Cortex of kidney (tissue), 1 donor: ENCODE measurements at places on chromosomes 11 and 22.

DNA sequence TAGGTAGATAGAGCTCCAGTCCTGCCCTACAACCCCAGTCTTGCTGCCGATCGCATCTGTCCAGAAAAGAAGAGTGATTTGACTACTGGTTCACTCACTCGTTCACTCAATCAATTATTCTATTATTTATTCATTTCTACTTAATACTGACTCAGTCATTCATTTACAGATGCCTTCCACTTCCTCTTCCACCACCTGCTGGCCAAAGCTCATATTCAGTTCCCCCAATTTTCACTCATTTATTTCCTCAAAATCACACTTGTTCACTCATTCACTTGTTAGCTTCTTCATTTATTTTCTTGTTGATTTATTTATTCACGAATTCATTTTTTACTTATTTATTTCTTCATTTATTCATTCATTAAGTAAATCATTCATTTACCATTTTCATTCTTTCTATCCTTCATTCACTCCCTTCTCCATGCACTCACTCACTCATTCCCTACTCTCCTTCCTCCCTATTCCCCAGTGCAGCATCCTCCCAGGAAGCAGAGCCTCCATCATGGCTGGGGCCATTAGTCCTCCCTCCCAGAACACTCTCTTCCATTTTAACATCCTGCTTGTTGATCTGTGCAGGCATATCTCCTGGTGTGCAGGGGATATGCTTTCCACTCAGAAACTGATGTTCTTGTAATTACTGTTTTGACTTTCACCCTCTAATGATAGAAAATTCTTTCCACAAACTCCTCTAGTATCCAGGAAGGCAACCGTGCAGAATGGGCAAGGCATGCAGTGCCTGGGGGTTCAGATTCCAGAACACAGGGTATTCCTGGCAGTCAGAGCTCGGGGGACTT is 281.0 kb downstream of the TENM4 start:
- DNase-seq, result no peak

- no peak for DNase-seq
Measured at GRCh38 chr11:17703951-17704350, 15.4 kb upstream of the MYOD1 start.

DNA sequence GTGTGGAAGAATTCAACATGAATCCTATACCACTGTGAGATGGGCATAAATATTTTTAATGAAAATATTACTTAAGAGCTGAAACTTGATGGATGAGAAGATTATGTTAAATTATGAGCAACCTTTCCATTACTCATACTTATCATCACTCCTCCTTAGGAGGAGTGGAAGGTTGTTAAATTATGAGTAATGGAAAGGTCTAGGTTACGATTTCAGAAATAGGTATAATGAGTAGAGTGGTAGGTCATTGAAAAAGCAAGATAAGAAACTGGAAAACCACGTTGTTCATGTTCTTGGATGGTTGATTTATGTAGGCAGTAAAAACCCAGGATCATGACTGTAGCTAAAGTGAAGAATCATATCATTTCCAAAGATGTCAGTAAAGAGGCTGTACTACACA is 973.2 kb upstream of the RAG2 start:
- no peak for DNase-seq

- DNase-seq, result no peak
Measured at GRCh38 chr22:36954251-36955014, 41.0 kb downstream of the CSF2RB start.

- DNase-seq, result no peak
Measured at GRCh38 chr22:42286205-42286604, 15.8 kb upstream of the TCF20 start.

GRCh38 chr11:38315151-38315550 is 1717.1 kb upstream of the RAG2 start:
- no peak for DNase-seq

DNA sequence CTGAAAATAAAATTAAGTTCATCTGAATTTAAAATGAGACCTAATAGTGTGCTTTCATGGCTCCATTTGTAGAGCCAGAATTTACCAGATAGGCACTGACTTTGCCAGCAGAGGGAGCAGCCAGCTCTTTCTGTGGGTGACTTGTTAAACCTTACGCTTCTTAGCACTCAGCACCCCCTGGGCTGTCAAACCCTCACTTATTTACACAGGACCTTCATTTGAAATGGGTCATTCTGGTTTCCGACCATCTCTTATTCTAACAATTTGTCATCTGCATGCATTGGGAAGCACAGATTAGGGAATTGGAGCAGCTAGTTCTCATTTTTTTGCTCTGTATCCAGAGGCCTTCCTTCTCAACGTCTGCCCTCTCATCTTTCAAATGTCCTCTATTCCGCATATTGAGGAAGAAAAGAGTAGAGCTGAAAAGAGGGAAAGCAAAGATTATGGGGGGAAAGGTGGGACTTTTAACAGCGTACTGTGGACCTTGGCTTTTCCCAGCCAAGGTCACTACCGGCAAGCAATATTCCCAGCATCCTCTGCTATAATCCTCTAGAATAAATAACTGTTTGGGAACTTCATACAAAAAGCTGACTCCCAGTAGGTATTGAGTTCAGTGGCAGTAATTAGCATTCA is 3.1 kb downstream of the ASRGL1 start:
- DNase-seq, result no peak

DNA sequence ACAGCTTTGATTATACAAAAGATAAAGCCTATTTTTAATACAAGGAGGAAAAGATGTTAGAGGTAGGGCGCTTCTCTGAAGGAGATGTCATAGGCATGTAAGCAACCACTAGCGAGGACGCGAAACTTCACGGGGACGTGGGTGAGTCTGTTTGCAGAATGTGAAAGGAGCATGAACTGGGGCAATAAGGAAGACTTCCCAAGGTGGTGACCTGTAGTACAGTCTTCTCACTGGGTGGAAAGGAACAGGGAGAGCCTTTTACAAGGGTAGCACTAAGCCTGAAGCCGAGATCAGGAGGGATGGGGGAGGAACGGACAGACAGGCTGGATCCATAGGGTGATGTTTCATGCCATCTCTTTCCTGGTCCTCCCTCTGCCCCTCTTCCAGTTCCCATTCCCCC is 10.0 kb upstream of the MICAL2 start:
- no peak for DNase-seq
